Naive thymus-derived CD8-positive, alpha-beta T cell (primary cell): ENCODE measurements at places on chromosomes 3 and 15. TPM values are rescaled to one million over a fixed set of nuclear protein-coding genes. Genes with fewer than 3 reads are reported as not detected.

GALNT15 gene
- total RNA-seq, result not detected

MME gene
- total RNA-seq, result 1.3 TPM

GRCh38 chr3:177646749-177647148, 449.5 kb upstream of the TBL1XR1 start:
- DNase-seq, result no peak

- DNase-seq, result no peak
These were observed 193.3 kb downstream of the CD47 start for GRCh38 chr3:107897471-107898061.

DNA sequence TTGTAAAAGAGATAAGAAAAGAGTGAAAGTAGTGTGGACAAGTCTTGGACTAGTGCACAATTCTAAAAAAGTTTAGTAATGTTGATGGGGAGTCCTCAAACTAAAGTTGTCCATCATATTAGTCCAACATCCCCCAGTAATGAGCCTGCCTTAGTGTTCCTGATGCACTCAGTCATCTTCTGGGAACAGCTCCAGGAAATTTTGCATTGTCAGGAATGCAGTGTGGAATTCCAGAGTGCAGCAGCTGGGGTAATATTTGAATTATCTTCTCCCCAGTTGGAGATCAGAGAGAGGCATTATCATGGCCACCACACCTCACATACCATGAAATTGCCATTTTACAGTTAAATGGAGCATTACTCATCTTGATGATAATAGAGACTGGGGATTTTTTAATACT, 528.8 kb upstream of the NAALADL2 start:
- DNase-seq, result no peak

DNA sequence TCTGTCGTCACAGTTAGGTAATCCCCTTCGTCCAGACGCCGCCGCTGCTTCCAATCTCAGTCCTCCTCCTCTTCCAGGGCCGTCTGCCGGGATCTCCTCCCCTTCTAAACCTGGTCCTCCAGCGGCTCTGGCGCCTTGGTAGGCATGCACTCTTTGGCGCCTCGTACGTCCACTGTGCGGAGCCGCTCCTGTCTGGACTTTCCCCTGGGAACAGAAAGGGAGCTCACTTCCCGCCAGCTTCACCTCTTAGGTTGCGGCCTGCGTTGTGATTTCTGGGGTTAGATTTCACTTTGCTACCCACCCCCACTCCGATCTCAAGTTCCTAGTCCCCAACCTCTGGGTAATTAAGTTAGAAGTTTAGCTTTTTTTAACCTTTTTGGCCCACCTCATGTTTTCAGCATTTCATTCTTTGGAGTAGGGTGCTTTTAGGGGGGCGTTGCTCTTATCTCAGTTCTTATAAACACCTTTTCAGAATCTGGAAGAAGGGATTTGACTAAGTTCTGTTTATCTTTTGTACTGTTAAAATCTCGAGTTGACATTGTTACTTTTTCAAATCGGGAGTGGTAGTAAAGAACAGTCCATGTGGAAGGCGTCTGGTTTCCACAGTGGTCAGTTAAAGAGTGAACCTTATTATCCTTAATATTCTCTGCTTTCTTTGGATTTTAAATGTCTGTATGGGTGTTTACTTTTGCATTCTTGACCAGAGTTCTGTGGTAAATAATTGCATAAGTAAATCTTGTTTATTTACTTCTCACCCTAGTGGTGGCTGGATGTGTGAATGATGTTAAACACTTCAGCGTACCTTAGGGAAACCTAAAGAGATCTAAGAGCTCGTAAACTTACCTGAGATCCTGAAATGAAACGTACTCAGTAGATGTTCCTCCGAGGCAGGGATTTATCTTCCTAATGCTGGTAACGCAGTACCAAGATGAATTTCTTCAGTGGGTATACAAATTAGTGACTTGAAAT, 611 bp downstream of the CTDSPL2 start:
- no peak for DNase-seq

- no peak for DNase-seq
These were observed 136.8 kb upstream of the THRB start for GRCh38 chr3:24631481-24631880.

GRCh38 chr3:172209333-172210321, 170.2 kb downstream of the FNDC3B start:
- DNase-seq, result no peak

GRCh38 chr3:133124511-133124910, 86.3 kb downstream of the TMEM108 start:
- no peak for DNase-seq

DNA sequence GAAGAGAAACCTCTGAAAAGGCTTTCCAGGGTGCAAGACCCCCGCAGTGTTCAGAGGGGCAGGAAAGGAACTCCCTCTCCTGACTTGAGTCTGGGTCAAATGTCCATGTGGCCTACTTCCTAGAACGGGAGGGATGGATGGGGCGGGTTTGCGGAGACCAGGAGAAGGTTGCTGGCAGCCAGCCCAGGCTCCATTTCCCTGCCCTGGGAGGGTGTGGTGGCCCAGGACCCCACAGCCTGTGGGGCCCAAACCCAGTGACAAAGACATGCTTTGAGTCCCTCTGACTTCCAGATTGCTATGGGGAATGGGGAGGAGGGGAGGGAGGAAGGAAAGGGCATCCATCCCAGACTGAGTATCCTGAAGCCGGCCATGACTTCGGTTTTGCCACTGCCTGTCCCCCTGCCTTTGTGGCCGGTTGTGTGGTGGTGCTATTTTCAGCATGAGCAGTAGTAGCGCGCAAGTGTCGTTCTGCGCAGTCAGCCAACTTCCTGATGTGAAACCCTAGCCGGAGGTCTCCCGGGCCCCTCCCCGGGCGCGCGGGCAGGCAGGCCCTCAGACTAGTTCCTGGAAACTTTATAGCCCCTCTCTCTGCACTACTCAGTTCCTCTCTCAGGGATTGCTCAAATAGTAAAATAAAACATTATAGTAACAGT, 24.4 kb downstream of the MAGEF1 start:
- no peak for DNase-seq
